ENCODE measurements at places on chromosomes 5 and 9.

GRCh38 chr5:89282554-89283510, 399.8 kb upstream of the MEF2C start:
- no peaks in the 10 kb centered on the region for H3K4me1 ChIP-seq
- H3K27me3 ChIP-seq = no peaks in the 10 kb centered on the region
- no peak overlapping the region for H3K27ac ChIP-seq
- no peak for DNase-seq
- no peaks in the 10 kb centered on the region for H3K36me3 ChIP-seq
- no peak overlapping the region for H3K4me3 ChIP-seq

GRCh38 chr5:65919773-65920172, 6.6 kb upstream of the ERBIN start:
- H3K27me3 ChIP-seq = peaks cover 18% of the 10 kb centered on the region
- H3K27ac ChIP-seq = no peak overlapping the region
- no peak for DNase-seq
- H3K4me3 ChIP-seq = no peak overlapping the region

DNA sequence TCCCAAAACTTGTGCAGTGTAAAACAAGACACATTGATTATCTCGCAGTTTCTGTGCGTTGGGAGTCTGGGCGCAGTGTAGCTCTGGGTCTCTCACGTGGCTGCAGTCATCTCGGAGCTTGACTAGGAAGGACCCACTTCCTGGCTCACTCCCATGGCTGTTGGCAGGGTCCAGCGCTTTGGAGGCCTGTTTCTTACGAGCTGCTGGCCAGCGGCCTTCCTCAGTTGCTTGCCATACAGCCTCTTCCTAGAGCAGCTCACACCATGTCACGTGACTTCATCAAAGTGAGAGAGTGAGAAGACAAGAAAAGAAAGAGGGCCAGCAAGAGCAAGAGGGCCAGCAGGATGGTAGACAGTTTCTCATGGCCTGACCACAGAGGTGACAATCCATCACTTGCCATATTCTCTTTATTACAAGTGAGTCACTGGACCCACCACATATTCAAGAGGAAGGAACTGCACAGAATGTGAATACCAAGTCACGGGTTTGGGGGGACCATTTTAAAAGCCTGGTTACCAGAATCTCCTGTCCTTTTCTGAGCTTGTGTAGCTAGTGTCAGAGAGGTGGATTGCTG, 36.2 kb downstream of the MCCC2 start:
- H3K36me3 ChIP-seq = peaks cover 4% of the 10 kb centered on the region
- no peak overlapping the region for H3K27ac ChIP-seq
- no peaks in the 10 kb centered on the region for H3K4me1 ChIP-seq
- DNase-seq = no peak

- peaks cover 6% of the 10 kb centered on the region for H3K36me3 ChIP-seq
- peaks cover 10% of the 10 kb centered on the region for H3K4me1 ChIP-seq
- no peaks in the 10 kb centered on the region for H3K27me3 ChIP-seq
Measured at GRCh38 chr9:97237311-97237786, 70.1 kb upstream of the CCDC180 start.

Measured in GM23338 (cell line).